Karpas-422 (cell line): ENCODE measurements at places on chromosomes 5 and 9. TPM values are rescaled to one million over a fixed set of nuclear protein-coding genes. Genes with fewer than 3 reads are reported as not detected.

Gene RNF183
- total RNA-seq = not detected in 2 replicates

Gene PDE6A
- not detected in 2 replicates for total RNA-seq

DNA sequence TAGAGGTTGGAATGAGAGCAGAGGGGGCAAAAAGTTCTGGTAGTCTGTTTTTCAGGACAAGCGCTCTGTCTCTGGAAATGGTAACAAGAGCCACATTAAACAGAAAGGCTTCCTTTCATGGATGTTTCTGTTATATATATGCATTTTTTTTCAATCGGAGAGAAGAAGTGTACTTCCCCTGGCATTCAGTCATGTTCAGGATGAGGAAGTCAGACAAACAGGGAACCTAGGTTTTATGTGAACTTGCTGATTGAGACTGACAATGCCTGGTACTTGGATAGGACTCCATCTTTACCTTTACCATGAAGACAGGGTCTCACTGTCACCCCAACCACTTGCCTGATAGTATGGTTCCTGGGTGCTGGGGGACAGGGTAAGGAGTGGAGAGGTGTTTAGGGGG is 30.1 kb upstream of the ZBED3 start:
- H3K4me1 ChIP-seq = peaks cover 3% of the 10 kb centered on the region
- H3K27me3 ChIP-seq = no peaks in the 10 kb centered on the region
- no peak overlapping the region for H3K27ac ChIP-seq
- no peaks in the 10 kb centered on the region for H3K36me3 ChIP-seq

GRCh38 chr9:113503131-113503541 is 39.6 kb downstream of the RGS3 start:
- no peaks in the 10 kb centered on the region for H3K4me1 ChIP-seq
- H3K27me3 ChIP-seq = no peaks in the 10 kb centered on the region
- DNase-seq = no peak
- no peaks in the 10 kb centered on the region for H3K36me3 ChIP-seq

DNA sequence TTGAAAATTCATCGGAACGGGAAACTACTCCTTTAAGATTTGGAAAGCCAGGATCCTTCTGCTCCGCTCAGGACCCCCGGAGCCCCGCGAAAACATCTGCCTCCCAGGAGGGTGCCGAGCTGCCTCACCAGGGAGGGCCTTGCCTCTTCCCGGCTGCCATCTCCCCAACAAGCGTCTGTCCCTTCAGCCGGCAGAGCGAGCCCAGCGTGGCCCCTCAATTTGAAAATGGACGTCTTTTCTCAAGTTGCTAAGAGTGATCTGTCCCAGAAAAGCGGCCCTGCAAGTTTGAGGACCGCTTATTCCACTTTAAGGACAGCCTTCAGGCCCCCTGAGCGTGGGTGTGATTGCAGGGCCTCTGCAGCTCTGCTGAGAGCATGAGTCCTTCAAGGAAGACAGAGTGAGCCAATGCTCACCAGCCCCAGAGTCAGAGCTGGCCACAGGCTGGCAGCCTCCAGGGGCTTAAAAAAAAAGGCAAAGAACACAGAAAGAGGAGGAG is 101.3 kb downstream of the PHF2 start:
- H3K4me3 ChIP-seq = no peak overlapping the region
- H3K4me1 ChIP-seq = no peaks in the 10 kb centered on the region
- no peak for DNase-seq
- H3K27ac ChIP-seq = no peak overlapping the region
- no peaks in the 10 kb centered on the region for H3K36me3 ChIP-seq
- H3K27me3 ChIP-seq = no peaks in the 10 kb centered on the region

DNA sequence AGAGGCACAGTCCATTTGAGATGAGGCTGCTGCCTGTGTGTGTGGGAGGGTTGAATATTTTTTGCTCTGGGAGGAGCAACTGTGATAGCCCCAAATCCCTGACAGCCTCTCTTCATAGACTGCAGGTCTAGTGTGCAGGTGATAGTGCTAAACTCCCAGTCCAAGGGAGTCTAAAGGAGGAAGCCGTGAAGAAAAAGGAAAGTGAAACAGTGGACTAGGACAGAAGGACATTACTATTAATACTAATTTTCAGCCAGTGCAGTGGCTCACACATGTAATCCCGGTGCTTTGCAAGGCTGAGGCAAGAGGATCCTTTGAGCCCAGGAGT is 295.0 kb downstream of the PDE4D start:
- no peak for DNase-seq
- no peaks in the 10 kb centered on the region for H3K27me3 ChIP-seq
- no peak overlapping the region for H3K27ac ChIP-seq
- H3K4me1 ChIP-seq = no peaks in the 10 kb centered on the region
- no peak overlapping the region for H3K4me3 ChIP-seq

- no peak overlapping the region for H3K4me3 ChIP-seq
- no peaks in the 10 kb centered on the region for H3K36me3 ChIP-seq
- no peak overlapping the region for H3K27ac ChIP-seq
- no peak for DNase-seq
- no peaks in the 10 kb centered on the region for H3K27me3 ChIP-seq
Measured at GRCh38 chr5:18491349-18491748, 857.1 kb downstream of the TAF11L14 start.
